Muscle of leg (tissue), 16 donors: ENCODE measurements at places on chromosomes 2 and 18. TPM values are rescaled to one million over a fixed set of nuclear protein-coding genes. Genes with fewer than 3 reads are reported as not detected.

GRCh38 chr2:202327858-202328257, 48.3 kb upstream of the BMPR2 start:
- DNase-seq = no peak

DNA sequence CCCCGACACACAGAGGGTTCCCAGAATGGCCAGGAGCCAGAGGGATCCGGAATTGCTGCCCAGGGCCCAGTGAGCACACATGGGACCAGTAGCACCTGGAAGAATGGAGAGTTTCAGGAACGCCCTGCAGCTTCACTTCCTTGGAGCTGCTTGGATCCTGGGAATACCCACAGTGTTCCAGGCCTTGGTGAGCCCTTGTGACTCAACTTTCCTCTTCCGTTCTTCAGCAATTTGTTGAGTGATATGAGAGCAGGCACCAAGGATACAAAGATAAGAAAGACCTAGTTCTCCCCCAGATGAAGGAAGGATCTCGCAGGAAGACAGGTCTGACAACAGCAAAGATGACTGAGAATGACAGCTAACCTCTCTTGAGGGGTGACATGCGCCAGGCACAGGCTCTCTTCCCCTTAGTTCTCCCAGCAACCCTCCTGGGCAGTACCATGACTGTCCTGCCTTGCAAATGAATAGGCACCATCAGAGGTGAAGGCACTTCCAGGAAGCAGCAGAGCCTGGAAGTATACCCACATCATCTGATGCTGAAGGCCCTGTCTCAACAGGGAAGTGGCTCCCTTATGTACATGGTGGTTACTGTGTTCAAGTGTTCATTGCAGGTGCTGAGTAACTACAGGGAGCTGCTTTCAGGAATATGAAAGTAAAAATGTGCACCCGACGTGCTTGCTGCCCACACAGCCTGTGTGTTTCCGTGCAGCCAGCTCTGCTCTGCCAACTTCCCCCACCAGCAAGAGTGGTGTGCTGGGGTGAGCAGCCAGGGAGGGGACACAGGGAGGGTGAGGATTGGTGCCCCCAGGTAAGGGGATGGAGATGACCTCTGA, 116.2 kb downstream of the STPG4 start:
- DNase-seq = no peak

DNA sequence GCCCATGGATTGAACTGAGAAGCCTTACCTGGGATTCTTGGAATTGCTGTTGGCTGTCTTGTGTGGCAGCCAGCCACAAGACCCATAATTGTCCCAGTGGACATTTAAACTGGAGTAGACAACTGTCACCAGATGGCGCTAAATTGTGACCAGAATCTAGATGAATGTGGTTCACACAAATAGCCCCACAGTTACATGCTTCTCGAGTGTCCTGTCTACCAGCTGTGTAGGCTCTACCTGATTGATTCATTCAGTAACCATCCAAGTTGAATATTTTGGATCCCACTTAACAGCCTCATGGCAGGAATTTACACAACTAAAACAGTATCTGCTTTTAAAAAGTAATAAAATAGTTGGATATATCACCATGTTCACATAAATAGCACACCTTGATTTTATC, 73.2 kb downstream of the MAP4K4 start:
- no peak for DNase-seq

DNA sequence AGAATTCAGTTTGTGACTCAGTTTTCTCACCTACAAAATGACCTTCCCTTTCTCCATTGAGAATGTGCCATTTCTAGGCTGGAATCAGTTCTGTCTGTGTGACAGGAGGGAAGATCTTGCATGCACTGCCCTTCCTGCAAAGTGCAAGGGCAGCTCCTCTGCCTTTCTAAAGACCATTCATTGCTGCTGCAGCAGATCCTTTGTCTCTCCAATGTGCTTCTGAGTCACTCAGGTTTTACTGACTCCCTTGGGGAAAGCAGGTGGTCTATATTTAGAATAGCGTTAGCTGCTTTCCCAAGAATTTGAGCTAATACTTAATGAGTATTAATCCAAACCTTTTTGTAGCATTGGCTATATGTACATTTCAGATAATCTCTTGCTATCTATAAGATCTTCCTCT, 62.5 kb downstream of the DAW1 start:
- DNase-seq = no peak

- no peak for DNase-seq
These were observed 56.9 kb downstream of the SLC38A11 start for GRCh38 chr2:164898475-164898874.

DNA sequence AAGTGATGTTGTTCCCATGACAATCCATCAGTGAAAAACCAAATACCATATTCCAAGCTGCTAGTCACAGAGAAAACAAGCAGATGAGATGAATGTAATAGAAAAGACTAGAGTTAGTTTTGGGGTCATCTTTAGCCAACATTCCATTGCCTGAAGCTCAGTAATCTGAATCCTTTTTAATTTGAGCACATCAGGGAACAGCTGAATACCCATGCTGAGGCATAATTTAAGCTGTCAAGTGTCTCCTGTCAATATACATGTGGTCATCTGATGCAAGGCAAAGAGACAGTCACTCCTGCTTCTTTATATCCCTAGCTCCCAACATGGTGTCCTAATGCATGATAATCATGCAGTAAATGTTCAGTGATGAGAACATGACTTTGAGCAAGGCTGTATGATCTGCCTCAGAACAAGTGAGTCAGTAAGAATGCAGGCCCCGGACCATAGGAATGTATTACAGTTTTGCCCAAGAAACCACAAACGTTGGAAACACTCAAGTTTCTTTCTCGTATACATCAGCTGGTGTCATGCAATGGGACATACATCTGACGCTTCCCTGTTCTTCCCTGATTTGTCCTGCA, 48.0 kb downstream of the CDK15 start:
- peak; percentile 29 for DNase-seq

DNA sequence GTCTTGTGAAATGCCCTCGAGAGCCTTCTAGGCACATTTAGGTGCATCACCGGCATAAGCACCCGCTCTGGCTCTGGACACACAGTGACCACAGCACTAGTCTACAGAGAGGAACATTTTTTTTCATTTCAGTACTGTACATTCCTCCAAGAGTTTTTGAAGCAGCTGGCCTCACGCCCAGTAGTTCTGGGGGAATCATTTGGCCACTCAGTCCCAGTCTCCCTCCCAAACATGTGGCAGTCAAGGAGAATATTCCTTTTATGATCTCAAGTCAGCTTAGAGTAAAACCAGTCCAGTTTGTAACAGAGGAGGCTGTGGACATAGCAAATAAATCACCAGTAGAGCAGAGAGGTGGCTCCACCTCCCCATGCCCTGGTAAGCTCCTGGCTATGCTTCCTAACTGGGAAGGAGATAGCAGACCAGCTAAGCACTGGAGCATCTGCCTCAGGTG, 48.1 kb downstream of the KCNE4 start:
- DNase-seq = peak; percentile 96

- DNase-seq = peak; percentile 86
These were observed 25.0 kb upstream of the COPS8 start for GRCh38 chr2:237060534-237061312.

DNA sequence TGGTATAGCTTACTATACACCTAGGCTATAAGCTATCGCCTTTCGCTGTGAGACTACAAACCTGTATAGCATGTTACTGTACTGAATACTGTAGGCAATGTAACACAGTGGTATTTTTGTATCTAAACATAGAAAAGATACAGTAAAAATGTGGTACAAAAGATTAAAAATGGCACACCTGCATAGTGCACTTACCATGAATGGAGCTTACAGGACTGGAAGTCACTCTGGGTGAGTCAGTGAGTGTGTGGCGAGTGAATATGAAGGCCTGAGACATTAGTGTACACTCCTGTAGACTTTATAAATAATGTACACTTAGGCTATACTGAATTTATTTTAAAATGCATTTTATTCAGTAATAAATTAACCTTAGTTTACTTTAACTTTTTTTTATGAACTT, 258.2 kb upstream of the SP5 start:
- no peak for DNase-seq

DNA sequence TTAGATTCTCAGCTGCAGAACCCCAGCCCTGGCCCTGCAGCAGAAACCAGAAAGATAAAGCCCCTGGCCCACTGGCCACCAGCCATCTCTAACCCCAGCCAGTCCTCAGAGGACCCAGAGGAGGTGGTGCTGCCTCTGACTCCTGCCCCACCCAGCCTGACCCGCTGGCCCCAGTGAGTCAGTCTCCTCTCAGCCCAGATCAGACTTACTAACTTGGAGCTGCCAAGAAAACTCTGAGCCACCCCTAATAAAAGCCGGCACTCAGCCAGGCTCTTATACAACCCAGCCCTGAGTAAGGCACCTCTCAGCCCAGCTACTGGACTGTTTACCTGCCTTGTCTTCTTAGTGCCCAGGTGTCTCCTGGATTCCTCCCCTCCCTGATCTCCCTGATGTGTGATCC, 2.0 kb downstream of the SLC14A2 start:
- DNase-seq = peak; percentile 79

- DNase-seq = peak; percentile 48
These were observed 235.2 kb downstream of the MTX2 start for GRCh38 chr2:176504440-176504839.

DNA sequence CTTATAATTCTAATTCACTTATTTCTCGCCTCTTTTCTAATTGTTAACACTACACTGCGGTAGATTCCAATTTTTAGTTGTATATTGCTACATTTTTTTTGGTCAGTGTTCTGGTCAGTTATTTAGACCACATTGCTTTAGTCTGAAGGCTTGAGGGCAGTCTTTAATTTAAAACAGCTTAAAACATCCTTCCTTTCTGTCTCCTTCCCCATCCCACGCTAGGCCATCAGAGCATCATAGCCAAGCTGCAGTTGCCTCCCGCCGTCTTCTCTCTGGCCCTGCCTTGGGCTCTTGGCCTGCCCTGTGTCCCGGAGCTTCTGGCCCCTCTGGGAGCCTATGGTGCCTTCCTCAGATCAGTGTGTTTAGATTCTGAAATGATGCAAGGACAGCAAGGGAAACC, 52.6 kb upstream of the GLI2 start:
- DNase-seq = no peak

- DNase-seq = no peak
These were observed 21.6 kb downstream of the EIPR1 start for GRCh38 chr2:3355951-3356569.

GRCh38 chr18:45957100-45957499, 10.0 kb downstream of the EPG5 start:
- DNase-seq = peak; percentile 9

- DNase-seq = peak; percentile 96
These were observed 100.6 kb downstream of the DYM start for GRCh38 chr18:49359732-49360444.

- DNase-seq = peak; percentile 85
These were observed 43.3 kb downstream of the NFATC1 start for GRCh38 chr18:79438898-79439627.

DNA sequence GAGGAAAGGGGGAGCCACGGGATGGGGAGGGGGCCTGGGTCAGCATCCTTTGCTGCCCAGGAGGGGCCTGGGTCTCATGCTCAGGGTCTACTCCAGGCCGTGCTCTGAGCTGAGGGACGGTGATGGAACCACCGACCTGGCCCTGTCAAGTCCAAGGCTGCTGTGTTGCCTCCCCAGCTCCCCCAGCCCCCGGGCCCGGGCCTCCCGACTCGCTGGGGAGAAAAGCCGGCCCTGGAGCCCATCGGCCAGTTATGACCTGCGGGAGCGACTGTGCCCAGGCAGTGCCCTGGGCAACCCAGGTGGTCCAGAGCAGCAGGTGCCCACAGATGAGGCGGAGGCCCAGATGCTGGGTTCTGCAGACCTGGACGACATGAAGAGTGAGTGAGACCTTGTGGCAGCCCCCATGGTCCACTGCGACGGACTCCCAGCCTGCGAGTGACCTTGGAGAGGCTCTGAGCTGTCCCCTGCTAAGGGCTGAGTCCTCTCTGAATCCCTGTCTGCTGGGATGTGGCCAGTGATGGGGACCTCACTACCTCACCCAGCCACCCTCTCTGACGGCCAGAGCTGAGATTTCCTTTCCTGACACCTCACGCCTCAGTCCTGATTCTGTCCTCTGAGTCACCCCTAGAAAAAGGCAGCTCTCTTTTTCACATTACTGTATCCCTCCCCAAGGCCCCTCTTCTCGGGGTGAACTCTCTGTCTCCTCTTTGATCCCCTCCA, 2.7 kb downstream of the SLC4A3 start:
- no peak for DNase-seq

DNA sequence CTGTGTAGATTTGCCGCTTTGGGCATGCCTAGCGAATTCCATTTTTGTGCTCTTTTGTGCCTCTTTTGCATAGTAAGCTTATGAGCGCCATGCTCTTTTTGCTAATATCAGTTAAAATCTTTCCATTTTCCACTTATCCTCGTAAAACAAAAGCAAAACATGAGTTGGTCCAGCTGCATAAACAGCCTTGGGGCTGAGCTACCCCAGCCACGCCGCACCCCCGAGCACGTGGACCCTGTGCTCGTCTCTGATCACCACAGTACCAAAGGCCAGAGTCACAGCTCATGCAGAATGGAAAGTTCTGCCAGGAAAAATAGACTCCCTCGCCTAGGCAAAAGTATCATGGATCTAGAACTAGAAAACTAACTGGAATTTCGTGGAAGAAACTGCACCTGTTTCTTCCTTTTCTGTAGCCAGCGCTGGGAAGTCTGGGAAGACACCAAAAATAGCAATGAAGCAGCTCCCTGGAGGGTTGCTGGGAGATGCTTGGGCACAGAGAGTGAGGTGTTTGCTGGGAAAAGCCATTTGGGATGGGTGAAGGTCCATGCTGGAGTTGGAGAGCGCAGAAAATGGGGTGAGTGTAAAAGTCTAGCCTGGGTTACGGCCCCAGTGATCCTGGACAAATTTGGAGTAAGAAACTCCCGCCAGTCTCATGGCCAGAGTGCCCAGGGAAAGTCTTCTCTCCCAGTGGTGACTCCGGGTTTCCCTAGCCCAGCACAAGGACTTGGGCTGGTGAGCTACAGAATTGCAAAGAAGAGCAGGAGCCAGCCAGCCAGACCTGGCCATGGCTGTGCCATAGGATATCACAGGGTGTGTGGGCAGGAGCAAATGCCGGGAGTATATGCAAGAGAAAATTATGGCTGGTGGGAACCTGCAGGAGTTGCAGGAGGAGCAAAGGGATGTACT, 218.4 kb downstream of the GBX2 start:
- DNase-seq = peak; percentile 18

DNA sequence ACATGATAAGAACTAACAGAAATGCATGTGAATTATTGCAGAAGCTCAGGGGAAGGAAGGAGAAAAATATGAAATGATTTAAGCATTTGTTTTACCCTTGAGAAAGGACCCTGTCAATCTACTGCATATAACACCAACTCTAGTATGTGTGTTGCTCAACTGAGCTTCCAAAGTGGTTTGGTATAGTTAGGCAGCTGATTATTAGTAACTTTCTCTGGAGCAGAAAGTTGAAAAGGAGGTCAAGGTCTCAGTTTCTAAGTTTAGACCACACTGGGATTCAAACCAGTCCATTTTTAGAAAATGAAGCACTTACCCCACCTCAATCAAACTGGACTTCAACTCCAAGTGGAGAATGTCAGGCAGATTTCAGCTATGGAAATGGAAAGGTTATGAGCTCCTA, 123.3 kb upstream of the CDC42EP3 start:
- DNase-seq = no peak

- peak; percentile 31 for DNase-seq
These were observed 270.7 kb downstream of the HAUS1 start for GRCh38 chr18:46374850-46375249.

Gene WDR54
- total RNA-seq = 7.5 TPM

Gene CTIF
- 16.3 TPM for total RNA-seq

Gene RAPGEF4
- total RNA-seq = 1.2 TPM

Gene VRK2
- 15.0 TPM for total RNA-seq

Gene MOGAT1
- total RNA-seq = not detected

Gene RBMS1
- total RNA-seq = 51.9 TPM

Gene AP1S3
- 0.31 TPM for total RNA-seq

Gene CAVIN2
- 34.9 TPM for total RNA-seq

Gene MROH2A
- total RNA-seq = not detected

Gene RPRM
- total RNA-seq = 6.4 TPM

Gene REG3A
- total RNA-seq = not detected

Gene RAB11FIP5
- 11.0 TPM for total RNA-seq
